M059J (cell line): ENCODE measurements at places on chromosomes 2 and 18.

GRCh38 chr2:152657043-152657442 lies 60.2 kb downstream of the PRPF40A start:
- DNase-seq: no peak

DNA sequence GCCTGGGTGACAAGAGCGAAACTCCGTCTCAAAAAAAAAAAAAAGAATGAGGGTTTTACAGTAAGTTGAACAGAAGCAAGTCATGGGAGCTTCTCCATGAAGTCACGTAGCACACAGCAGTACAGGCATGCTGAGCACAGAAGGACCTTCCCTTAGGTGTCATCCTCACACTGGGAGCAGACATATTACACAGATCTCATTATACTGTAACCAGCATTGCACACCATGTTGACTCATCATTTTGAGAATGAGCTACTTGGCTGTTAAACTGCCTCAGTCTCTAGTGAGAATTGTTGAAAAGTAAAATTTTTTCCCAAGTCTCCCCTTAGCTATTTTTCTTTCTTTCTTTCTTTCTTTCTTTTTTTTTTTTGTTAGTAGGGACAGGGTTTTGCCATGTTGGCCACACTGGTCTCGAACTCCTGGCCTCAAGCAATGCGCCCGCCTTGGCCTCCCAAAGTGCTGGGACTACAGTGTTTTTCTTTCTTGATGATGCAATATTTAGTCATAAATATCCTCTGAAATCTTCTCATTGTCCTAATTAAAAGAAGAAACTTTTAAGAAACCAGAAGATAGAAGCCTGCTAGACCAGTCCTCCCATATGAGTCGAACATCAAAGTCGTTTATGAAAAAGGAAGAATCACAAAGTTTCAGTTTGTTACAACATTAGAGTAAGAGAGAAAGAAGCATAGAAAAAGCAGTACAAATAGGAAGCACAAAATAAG lies 37.9 kb upstream of the PPP1CB start:
- DNase-seq: peak; percentile 69

- DNase-seq: peak; percentile 51
Observed at GRCh38 chr2:7013471-7014160, 96.4 kb downstream of the RNF144A start.

- peak; percentile 39 for DNase-seq
Observed at GRCh38 chr2:48510329-48510728, 19.6 kb upstream of the STON1 start.

DNA sequence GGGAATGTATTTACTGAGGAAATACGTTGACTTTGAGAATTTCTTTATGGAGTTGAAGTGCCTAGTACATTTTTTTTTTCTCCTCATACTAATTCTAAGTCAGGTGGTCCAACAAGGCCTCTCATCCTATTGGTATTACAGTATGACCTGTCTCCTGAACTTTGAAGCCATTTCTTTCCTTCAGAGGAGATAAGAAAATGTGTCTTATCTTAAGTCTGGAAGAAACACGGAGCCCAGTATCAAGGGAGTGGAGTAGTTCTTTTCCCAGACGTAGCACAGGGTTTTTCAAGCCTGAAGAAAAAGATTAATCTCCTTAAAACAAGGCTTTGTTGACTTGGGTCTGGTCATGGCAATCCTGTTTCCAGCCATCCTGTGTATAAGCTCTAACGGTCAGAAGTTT lies 11.6 kb upstream of the CPS1 start:
- DNase-seq: no peak

DNA sequence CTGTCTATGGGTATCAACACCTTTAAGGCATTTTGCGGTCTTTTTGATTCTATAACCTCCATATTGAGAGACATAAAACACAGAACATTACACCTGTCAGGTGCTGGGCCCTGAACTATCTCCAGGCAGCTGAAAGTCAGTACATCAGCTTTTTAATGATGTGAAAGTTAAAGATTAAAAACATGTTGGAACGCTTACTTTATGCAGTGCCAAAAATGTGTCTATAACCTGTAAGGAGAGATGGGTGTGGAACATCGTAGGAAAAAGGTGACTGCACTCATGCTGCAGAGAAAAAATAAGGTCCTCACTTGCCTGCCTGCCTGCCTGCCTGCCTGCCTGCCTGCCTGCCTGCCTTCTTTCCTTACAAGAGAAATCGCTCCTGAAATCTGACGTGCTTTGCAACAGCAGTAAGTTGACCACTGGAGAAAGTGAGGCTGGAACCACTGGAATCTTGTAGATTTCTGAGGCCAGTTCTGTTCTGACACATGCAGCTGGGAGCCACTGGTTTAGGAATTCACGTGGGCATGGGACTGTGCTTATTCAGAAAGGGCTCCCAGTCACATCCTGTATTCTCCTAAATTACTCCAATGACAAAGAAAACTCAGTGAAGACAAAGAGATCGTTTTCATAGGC lies 34.1 kb downstream of the BCL11A start:
- no peak for DNase-seq

GRCh38 chr2:88136817-88137216 lies 9.0 kb upstream of the FABP1 start:
- DNase-seq: no peak

GRCh38 chr2:167487728-167488127 lies 599.4 kb downstream of the XIRP2 start:
- no peak for DNase-seq

GRCh38 chr2:159614534-159615366 lies 1.6 kb downstream of the BAZ2B start:
- no peak for DNase-seq

- DNase-seq: no peak
Observed at GRCh38 chr2:50196775-50197480, 835.0 kb downstream of the NRXN1 start.
